ENCODE measurements at places on chromosomes 2 and 18.

DNA sequence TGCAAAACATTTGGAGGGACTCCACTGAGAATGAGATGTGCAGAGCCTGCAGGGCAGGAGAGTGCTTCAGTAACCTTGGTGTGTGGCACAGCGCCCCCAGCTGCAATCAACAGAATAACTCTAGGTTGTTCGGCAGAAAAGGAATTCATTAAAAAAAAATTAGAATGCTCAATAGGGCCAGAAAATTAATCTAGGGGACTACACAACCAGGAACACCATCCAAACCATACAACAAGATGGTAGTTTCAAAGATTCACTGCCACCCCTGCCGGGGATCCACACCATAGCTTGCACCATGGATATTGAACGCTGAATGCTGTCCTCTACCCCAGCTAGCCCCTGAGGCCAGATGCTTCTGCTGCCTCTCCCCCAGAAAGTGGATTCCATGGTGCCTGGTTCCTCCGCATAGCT, 50.1 kb downstream of the THUMPD2 start:
- DNase-seq = peak; percentile 72

GRCh38 chr2:32932825-32933755, 13.7 kb upstream of the LTBP1 start:
- no peak for DNase-seq

- no peak for DNase-seq
Measured at GRCh38 chr2:96353032-96353561, 17.5 kb downstream of the NCAPH start.

DNA sequence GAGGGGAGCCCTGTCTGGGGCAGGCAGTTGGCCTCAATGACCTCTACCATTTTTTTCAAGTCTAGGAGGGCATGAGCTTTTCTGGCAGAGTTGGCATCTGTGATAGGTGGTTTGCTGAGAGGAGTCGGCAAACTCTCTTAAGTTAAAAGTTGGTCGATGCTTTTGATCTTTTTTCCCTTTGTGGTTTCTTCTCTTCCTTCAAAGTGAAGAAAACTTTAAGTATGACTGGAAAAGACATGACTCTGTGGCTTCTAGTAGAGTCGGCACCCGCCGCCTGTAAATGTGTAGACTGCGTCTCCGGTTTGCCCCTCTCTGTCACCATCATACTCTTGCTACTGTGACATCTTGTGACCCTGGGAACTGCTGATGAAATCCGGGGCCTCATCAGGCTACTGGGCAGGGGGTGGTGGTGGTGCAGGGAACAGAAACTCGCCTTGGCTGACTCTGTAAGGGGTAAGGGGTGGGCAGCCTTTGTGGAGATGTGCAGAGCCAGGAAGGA, 21.1 kb downstream of the INPP5D start:
- DNase-seq = no peak

DNA sequence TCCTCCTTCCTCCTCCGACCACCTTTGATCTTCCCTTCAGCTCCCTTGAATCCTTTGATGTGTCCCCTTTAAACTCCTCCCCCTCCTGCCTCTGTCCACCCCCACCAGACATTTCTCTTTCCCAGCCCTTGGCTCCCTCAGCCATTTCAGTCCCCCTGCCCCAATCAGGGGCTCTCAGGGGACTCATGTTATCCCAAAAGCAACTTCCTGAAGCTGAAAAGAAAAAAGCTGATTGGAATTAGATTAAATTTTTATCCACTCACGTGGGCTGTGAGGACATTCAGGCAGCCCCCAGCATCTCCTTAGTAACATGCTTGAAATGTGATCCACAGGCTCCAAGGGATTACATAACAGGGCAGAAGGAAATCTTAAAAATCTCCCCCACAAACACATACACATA, 81.3 kb downstream of the NEURL3 start:
- no peak for DNase-seq
